ENCODE measurements at places on chromosomes 13 and 19.

- DNase-seq = no peak
These were observed 396.9 kb downstream of the KCTD12 start for GRCh38 chr13:76489274-76489673.

DNA sequence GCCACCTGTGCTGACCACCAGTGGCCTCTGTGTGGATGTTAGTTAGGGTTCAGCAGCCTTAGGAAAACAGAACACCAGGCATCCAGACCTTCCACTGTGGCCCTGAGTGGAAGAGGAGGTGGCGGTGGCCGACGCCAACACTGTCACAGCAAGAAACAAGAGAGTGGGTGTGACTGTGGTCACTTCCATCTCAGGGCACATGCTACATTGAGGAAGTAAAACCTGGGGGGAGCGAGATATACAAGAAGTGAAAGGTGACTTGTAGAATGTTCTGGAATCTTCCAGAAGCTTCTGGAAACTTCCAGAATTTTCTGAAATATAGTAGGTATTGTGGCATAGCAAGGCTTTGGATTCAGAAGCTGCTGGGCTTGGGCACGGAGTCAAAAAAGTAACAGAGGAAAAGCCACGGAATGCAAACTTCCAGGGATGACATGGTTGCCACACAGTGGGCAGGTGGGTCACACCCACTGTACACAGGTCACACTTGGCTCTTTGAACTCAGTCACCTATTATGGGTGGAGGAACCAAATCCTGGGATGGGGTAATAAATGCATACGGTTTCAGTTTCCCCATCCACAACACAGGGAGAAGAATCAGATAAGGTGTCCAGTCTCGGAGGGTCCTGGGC, 24.3 kb downstream of the GNG7 start:
- DNase-seq = no peak

DNA sequence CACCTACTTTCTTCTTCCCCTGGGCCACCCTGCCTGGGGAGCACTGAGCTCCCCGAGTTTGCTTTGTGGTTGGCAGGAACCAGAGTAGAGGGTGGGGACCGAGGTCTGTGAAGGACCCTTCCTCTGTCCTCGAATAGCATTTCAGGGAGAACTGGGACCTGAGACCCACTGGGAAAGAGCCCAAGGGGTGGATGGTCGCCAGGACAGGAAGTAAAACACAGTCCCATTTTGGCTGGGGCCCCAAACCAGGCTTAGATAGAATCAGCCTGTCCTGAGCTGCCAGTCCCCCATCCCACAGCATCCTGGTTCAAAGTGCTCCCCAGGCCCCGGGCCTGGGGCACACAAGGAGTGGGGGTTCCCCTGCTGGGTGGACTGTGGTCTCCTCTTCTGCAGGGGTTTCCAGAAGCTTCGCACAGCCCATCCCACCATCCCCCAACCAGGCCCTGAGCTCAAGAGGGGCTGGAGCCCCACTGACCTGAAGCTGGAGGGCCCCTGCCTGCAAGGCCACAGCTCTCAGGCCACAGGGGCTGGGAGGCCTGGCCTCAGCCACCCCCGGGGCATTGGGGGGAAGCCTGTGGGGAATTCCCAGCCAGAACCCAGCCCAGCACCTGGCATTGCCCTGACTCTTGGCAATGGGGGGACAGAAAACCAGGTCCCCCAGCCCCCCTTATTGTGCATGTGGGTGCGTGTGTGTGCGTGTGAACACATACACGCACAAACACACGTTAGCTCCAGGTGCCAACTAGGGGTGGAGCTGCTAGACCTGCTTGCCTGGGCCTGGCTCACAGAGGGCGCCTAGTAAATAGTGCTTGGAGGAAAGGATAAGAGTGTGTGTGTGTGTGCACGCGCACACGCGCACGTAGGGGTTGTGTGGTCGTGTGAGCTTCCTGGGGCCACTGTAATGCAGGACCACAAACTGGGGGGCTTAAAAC, 995 bp upstream of the MKNK2 start:
- no peak for DNase-seq

- no peak for DNase-seq
These were observed 1872.3 kb upstream of the PCDH20 start for GRCh38 chr13:63287926-63288325.

GRCh38 chr19:8615813-8616596, 5.5 kb upstream of the ADAMTS10 start:
- no peak for DNase-seq

DNA sequence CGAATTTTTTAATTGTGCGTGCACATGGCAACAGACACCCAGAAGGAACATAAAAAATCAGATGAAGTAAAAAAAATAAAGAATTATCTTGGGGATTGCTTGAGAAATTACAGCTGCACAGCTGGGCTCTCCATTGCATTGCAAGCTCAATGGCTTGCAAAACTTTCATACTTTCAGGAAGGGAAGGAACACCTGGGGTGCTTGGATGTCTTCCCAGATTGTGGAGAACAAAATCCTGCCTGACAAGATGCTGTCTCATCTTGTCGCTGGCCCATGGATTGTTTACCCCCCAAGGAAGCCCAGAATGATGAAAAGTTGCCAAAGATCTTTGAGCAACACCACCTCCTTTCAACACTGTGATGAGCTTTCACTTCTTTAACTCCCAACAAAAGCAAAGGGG, 11.0 kb upstream of the CASP14 start:
- no peak for DNase-seq

GRCh38 chr19:41928221-41928683, at the start of gene ERFL:
ERFL (minus strand) TSS chr19:41928449; CDS start chr19:41912919, 15,530 bp downstream.
- no peak for DNase-seq

DNA sequence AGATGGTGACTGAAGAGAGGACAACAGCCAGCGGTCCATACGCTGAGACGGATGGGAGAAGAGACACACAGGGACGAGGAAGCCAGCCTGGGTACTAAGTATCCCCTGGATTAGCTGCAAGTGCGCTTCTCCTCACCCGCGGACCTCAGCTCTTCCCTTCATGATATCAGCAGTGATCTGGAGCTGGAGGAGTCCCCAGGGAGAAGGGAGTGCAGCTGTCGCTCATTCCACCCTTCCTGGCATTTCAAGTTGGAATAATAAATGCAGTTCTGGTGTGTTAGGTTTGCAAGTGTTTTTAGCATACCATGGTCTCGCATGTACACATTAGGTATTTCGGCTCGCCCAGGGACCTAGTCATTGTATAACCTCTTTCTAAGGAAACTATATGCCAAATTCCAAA, 88.5 kb upstream of the C1QTNF9B start:
- no peak for DNase-seq

GRCh38 chr13:95474992-95475391, 77.5 kb upstream of the CLDN10 start:
- DNase-seq = no peak

DNA sequence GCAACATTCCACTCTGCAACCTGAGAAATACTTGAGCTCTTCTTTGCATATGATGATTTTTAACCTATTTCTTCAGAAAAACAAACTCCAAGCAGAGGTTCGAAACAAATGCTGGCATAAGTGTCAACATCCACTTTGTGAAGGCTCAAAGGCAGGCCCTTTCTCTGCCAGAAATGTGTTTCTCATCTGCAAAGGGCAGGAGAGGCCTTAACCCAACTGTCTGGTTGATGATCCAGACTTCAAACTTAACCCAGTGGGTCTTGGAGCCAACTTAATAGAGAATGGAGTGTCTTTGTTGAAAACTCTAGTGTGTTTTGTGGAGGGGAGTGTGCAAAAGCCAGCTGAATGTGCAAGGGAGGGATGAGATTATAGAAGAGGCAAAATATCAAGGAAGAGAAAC, 28.3 kb upstream of the ZNF507 start:
- no peak for DNase-seq

GRCh38 chr19:45650722-45651121, 11.5 kb upstream of the EML2 start:
- no peak for DNase-seq

- DNase-seq = no peak
These were observed 21.3 kb upstream of the ZNF599 start for GRCh38 chr19:34794066-34794960.

GRCh38 chr13:66556306-66556705, 673.8 kb downstream of the PCDH9 start:
- DNase-seq = no peak

DNA sequence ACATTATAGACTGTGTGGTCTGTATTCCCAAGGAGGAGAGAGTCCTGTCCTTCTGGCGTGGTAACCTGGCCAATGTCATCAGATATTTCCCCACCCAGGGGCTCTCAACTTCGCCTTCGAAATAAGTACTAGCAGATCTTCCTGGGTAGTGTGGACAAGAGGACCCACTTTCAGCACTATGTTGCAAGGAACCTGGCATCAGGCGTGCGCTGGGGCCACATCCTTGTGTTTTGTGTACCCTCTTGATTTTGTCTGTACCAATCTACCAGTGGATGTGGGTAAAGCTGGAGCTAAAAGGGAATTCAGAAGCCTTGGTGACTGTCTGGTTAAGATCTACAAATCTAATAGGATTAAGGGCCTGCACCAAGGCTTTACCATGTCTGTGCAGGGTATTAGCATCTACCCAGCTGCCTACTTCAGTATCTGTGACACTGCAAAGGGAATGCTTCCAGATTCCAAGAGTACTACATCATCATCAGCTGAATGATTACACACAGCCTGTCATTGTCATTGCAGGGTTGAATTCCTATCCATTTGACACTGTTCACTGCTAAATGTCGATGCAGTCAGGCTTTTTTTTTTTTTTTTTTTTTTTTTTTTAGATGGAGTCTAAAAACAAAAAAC, 148.0 kb downstream of the PRR20E start:
- DNase-seq = no peak

DNA sequence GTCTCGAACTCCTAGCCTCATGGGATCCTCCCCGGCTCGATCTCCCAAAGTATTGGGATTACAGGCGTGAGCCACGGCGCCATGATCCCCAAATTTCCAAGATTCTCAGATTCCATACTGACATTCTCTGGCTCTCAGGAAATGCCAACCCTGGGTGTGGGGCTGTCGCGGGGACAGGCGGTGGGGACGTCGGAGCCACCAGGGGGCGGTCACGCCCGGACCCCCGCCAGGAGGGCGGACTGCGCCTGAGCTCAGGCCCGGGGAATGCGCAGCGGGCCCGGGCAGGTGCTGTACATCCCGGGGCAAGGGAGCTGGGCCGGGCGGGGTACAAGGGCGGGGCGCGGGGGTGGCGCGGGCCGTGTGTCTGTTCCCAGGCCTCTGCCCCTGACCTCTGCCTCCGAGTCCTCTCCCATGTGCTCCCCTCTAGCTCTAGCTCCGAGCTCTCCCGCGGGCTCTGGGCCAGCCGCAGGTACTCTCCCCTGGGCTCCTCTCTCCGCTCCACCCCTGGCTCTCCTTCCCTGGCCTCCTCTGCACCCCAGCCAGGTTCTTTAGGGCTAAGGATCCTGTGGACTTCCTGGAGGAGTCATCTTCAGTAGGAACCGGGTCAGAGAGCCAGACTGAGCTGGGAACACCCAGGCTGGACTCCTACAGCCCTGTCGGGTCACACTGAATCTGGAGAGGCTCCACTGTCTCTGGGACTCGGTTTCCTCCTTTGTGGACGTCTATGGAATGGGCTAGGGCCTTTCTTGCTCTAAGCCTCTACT, 2.4 kb downstream of the PPP1R13L start:
- DNase-seq = no peak

DNA sequence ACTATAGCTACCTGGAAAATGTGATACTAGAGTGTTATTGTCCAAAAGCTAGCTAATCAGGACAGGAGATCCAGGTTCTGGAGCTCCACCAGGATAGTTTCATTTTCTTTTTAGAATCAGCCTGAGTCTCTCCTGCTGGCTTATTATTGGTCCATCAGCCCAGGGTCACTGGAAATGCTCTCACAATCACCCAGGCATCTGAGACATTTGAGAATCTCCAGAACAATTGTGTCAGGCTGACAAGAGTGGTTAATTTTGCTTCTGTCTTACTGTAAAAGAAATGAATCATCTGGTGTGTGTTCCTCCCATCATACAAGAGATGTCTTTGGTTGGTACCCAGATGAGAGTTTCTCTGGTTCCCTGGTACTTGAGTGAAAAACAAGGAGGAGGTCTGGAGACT, 43.6 kb upstream of the ZNF681 start:
- no peak for DNase-seq

DNA sequence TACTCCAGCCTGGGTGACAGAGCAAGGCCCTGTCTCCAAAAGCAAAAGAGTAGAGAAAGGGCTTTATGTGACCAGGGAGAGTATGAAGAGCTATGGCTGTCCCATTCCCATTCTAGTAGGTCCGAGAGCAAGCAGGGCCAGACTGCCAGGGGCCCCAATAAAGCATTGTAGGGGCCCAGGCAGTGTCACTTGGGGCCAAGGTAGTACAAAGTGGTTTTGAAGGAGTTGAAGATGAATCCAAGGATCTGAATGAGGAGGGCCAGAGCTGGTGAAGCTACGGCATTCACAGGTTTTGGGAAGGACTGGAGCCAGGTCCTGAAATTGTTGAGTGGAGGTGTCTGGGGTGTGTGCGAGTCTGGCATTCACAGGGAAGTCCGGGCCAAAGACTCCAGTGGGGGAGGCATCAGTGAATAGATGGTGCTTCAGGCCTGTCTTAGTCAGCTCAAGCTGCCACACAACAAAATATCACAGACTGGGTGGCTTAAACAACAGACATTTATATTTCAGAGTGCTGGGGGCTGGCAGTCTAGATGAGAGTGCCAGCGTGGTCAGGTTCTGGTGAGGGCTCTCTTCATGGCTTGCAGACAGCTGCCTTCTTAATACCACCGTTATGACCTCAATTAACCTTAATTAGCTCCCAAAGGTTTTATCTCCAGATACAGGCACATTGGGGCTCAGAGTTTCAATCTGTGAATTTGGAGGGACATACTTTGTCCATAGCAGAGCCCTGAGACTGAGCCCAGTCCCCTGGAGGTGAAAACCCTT, 9.9 kb downstream of the NACC1 start:
- DNase-seq = no peak

DNA sequence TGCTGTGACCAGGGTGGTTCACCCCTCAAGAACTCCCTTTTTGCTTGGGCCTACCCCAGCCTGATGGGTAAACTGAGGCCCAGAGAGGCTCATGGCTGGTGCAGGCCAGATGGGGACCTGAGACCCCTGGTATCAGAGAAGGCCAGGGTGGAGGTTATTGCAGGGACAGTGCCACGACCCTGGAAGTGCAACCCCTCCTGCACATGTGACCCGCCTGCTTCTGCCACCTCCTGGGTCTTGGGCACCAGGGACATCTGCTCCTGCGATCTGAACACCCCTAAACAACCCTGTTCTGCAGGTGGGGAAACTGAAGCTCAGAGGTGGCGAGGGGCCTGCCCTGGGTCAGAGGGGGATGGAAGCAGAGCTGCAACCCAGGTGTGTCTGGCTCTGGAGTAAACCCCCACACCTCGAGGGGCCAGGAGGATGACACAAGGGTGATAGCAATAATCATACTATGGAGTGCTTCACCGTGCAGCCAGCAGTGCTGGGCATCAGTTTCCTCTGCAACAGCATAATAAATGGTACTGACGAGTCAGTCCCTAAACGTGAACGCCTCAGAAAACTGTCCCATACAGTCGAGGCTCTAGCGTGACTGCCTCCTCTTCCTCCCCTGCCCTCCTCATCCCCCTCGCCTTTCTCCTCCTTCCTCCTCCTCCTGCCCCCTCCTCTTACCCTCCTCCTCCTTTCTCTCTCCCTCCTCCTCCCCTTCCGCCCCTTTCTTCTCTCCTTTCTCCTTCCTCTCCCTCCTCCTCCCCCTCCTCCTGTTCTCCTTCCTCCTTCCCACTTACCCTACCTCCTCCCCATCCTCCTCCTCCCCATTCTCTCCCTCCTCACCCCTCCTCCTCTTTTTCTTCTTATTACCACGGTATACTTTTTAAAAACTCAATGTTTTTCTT, 4.3 kb downstream of the YJEFN3 start:
- no peak for DNase-seq

- DNase-seq = peak; percentile 36
These were observed 40.7 kb upstream of the VWA8 start for GRCh38 chr13:42001580-42001979.
